Upper lobe of left lung (tissue), 6 donors: ENCODE measurements at places on chromosomes 12 and 14.
A peak's percentile ranks its signal among the peaks of the same experiment; 100 is the strongest.

GRCh38 chr14:77243853-77244252, 27.2 kb downstream of the NGB start:
- no peak for DNase-seq

DNA sequence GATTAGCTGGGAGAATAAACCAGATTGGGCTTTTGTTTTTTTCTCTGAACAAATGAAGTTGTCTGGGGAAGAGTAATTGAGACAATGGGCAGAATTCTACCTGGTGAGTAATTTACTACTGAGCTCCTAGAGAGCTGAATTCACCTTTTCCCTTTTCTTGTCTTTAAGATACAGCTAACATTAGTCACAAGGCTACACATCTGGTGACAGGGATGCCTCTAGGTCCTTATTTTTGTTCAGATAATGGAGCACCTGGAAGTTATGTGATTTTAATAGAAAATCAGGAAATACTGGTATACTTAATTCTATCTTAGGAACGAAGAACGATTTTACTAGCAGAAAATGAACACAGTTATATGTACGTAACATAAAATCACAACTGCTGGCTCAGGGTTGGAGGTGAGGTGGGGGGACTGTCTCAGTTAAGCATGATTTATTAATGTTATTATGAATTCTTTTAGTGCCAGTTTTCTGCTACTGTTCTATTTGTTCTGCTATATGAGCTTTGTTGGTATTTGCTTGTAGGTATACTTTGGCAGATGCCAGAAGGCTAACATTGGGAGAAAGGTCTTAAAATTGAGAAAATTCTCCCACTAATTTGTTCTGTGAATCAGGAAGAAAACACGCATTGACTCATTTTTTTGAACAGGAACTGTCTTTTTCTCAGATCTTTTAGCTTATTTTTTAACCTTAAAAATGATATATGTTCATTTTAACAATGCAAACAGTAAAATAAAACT, 482.7 kb upstream of the RGS6 start:
- no peak for DNase-seq

DNA sequence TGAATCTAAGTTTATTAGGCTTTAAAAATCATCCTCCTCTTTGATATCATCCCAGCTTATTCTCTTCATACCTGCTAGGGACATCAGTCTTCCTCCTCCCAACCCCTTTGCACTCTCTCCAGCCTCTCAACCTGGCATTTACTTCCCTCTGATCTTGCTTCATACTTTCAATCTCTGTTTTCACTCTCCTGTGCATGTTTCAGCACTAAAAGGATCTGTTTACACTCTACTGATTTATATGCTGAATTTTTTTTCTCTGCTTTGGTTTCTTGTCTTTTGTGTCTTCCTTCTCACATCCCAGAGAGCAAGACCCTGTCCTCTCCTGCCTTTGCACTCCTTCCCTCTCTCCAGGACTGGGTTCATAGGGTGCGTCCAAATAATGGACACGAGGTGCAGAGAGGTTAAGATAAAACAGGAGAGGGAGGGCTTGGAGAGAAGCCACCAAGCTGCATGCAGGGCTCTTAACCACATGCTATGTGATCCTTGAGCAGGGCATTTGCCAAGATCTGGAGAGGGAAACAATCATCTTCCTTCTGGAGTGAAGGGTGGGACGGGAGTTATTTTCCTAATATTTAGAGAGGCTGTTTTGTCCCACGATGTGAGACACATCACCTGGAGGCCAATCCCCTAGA, 3.0 kb upstream of the CISTR start:
- DNase-seq: peak; percentile 34

DNA sequence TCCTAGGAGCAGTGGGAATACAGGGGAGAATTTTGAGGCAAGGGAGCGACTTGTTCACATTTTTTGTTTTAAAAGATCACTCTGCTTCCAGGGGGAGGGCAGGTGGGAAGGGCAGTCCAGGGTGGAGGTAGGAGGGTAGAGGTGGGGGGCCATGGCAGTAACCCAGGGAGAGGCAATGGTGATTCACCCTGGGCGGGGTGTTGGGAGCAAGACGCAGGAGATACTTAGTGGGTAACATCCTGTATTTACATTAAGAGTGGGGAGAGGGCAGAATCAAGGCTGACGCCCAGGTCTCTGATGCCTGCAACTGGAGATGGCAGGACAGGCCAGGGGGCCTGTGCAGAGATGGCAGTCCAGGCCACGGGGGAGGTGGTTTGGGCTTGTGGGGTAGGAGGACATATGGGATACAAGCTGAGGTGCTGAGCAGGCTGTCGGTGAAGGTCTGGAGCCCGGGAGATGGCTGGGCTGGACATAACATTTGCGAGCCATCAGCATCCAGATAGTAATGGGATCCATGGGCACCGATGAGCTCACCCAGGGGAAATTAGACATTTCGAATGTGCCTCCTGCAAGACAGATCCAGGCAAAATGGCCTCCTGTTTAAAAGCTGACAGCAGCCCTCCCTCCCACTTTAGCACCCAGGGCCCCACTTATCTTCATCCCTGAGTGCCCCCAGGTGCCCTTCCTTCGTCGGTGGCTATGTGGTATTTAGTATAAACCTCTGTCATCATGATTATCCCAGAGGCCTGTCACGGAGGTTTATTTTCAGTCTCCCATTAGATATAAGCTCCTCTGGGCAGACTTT, 9.3 kb downstream of the EML1 start:
- DNase-seq: no peak

DNA sequence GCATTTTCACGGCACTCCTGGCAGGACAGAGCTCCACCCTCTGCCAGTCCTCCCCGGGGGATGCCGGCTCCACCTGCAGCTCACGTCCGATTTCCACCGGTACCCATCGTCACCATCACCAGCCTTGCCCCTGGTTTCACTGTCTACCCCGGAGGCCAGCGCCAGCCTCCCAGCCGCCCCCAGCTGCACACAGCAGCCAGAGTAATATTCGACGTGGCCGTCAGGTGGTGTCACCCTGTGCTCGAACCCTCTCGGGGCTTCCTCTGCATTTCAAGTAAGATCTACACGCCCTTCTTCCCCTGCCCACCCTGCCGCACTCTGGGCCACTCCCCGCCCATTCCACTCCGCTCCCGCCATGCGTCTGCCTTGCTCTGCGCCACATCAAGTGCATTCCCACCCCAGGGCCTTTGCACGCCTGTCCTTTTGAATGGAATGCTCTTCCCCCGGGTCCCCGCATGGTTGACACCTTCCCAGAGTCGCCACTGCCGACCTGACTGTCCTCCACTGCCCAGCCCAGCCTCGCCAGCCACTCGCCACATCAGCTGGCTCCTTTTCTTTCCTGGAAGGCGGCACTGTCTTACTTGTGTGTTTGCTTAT, 80.3 kb downstream of the ADGRD1 start:
- DNase-seq: peak; percentile 74

DNA sequence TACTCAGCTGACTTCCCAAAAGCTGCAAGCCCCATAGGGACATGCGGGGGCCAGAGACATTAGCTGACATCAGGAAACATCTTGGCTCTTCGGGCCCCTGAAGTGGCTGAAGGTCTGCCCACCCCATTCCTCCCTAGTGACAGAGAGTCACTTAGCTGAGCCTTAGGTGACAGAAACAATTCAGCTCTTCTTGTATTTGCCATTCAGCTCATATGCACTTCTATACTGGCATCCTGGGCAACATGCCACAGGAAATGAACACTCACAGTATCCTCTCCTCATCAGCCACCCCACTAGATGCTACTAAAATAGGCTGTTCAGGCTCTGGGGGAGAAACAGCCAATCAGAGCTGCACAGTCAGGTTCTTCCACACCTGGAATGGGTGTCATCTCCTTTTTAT, 3.4 kb downstream of the DCTN2 start:
- DNase-seq: no peak

DNA sequence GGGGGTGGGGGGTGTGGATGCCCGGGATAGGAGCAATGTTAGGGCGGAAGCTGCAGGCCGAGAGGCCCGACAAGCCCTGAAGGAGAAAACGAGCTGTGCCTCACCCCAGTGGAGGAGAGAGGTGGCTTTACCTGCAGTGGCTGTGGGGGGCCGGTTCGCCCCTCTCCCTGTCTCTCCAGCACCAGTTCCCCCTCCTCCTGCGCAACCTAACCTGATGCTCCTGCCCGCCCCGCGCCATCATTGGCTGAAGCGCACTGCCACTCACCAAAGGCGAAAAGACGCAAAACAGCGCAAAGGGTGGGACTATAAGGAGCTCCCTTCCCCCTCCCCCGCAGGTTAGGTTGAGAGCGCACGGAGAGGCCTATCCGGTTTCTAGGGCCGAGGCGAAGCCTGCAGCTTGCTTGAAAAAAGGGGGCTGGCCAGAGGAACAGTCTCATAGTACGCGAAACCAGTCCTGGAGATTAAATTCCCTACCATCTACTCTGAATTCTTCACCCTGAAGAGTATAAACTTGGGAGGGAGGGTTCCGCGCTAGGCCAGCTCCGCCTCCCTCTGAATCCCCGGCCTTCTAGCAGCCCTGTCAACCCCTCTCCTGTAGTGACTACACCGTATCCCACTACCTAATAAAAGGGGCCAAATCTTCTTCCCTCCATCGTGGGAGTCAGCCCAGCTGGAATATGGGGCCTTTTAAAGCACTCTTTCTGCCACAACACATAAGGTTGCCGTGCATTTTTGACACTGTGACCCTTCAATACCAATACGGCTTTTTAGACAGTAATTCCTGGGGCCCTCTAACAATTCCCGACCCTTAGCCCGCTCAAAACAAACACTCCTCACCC, 18.6 kb downstream of the CHD8 start:
- peak; percentile 98 for DNase-seq

- no peak for DNase-seq
Measured at GRCh38 chr14:61659582-61659981, 35.7 kb upstream of the HIF1A start.

DNA sequence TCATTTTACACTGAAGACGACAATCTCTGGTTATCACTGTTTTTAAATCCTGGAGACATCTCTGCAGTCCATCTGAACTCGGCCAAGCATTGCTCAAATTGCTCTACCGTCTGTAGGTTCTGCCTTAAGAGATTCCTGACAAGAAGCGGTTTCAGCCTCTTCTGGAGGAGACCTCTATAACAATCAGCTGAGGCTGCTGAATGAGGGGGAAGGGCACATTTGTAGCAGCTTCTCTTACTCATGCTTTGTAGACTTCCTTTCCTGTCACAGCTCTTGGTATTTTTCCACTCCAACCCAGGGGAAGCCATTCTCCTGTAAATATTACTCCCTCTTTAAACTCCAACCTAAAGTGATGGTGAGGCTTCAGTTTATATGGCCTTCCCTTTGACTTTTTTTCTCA, 3.0 kb downstream of the ARG2 start:
- DNase-seq: peak; percentile 74

DNA sequence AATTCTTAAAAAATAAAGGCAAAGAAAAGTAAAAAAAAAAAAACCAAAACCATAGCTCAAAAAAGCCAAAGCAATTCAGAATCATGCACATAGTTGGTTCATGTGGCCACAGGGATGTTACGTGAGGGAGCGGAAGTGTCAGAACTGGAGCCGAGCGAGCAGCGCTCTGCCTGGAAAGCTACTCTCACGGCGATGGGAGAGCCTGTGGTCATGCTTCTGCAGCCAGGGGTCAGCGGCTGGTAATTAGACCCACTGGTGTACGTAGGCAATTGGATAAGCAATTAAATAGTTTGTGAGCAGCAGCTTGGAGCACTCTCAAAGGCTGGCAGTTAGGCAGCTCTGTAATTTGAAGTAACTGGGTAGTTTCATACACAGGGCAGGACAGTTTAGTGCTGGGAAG, 58.1 kb downstream of the TRHDE start:
- DNase-seq: no peak

DNA sequence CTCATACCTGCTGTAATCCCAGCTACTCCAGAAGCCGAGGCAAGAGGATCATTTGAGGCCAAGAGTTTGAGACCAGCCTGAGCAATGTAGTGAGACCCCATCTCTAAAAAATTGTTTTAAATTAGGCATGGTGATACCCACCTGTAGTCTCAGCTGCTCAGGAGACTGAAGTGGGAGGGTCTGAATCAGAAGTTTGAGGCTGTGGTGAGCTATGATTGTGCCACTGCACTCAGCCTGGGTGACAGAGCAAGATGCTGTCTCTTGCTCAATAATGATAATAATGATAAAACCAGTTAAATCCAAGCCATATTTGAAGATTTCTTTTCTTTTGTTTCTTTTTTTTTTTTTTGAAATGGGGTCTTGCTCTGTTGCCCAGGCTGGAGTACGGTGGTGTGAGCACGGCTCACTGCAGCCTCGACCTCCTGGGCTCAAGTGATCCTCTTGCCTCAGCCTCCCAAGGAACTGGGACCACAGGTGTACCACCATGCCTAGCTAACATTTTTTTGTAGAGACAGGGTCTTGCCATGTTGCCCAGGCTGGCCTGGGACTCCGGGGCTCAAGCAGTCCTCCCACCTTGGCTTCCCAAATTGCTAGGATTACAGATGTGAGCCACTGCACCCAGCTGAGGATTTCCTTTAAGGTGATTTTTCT, 12.8 kb downstream of the PSMA6 start:
- DNase-seq: no peak

DNA sequence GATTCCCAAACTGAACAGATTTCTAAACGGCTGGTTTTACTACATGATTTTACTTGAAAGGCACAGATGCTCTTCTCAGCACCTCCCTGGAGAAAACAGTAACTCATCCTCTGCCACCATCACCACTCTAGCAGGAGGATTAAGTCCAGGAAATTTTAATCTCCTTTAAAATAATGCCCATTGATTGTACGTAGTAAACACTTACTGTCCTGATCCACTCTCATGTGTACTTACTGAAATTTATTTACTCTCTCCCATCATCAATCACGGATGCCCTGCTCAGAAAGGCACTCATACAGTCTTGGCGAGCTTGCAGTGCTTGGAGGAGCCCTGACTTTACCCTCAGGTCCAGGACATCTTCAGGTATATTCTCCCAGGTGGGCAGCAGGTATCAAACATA, 239.8 kb upstream of the EGLN3 start:
- no peak for DNase-seq

GRCh38 chr12:4665236-4665635, 16.3 kb downstream of the NDUFA9 start:
- DNase-seq: no peak

GRCh38 chr14:102933618-102934231, 11.3 kb downstream of the AMN start:
- no peak for DNase-seq

- no peak for DNase-seq
Measured at GRCh38 chr12:45986641-45987339, 3.6 kb downstream of the SCAF11 start.

DNA sequence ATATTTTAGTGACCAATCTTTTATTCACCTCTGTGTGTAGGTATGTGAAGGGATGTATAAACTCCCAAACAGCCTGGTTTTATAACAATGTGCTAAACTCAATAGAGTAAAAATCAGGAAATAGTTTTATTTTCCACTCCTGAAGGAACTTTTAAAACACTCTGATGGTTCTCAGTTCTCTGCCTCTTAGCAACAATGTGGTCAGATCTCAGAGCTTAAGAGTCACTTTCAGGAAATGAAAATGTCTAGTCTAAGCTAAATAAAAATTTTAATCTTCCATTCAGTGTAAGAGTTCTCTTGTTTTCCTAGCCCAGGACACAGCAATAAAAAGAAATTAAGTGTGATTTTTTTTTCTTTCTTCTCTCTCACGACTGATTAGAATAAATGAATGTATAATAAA, 718.0 kb downstream of the C12orf50 start:
- DNase-seq: no peak

GRCh38 chr12:7127916-7128626, 618 bp downstream of the RBP5 start:
- no peak for DNase-seq
